WERI-Rb-1 (cell line): ENCODE measurements at places on chromosomes 4 and X.

DNA sequence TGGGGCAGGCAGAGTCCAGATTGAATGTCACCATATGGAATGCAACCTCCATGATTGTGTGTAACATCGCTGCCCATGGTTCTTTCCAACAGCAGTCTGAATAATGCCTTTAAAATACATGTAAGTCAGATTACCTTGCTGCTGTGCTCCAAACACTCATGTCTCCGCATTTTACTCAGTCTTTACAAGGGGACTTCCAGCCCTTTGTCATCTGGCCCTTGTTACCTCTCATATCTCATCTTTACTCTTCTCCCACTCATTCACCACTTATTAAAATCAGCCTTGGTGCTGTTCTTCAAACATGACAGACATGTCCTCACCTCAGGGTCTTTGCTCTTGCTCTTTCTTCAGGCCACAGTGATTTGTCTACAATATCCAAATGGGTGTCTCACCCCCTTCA lies 200.4 kb upstream of the GYPA start:
- DNase-seq = no peak

DNA sequence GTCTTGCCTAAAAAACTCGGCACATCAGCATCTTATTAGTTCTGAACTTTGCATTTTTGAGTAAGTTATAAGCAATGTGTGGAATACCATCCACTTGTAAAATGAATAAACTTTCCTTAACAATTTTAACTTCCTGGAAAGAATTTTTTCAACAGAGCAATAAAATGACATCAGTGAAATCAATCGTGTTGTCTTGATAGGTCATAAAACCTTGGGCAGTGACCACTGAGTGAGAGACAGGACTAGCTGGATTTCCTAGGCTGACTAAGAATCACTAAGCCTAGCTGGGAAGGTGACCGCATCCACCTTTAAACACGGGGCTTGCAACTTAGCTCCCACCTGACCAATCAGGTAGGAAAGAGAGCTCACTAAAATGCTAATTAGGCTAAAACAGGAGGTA lies 403.0 kb upstream of the CNKSR2 start:
- DNase-seq = no peak

DNA sequence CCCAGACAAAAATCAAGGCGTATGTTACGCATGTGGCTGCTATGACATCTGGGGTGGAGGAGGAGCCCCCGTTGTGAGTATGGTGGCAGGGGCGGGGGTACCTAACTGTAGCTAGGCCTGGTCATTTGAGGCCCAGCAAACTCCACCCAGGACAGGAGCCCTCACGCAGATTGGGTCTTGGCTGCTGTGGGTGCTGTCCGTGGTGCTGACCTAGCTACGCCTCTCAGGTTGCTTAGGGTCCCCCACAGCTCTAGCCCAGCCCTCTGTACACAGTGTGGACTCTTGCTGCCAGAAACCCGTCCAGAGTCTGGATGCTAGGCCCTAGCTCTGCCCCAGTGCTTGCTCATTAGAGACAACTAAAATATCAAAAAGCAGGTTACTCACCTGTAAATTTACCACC lies 146.7 kb upstream of the PSAPL1 start:
- DNase-seq = no peak

DNA sequence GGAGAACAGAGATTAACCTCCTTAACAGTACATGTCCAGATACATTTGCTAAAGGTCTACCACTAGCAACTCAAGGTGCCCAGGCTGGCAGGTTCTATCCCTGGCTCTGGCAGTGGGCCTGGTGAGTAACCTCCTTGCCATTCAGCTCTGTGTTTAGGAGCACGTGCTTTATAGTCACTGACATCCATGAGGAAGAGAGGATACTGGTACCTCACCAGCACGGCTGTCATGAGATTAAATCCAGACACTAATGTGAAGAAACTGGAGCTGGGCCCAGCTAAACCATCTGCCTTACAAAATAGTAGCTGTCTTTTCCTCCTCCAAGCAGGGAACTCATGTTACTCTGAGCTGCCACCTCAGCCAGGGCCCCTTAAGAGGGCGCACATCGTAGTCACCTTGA lies 45.3 kb downstream of the GPRASP3 start:
- no peak for DNase-seq

GRCh38 chr4:77074981-77075855 lies 571 bp downstream of the CCNI start:
- peak; percentile 64 for DNase-seq

DNA sequence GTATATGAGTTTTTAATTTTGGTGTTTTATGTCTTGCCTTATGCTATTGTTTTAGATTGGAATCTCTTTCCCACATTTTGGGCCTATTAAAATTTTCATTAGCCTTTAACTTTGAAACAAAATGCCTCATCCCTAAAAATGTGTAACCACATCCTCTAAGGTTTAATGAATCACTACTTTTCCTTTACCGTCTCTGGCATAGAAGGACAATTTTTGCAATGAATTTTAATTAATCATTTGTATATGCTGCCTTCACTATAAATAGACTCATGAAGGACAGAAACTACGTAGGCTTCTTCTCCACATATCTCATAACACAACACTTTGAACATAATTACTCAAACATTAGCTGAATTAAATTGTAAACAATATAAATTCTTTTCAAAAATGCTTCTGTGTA lies 421.5 kb downstream of the NLGN4X start:
- DNase-seq = no peak

- no peak for DNase-seq
Measured at GRCh38 chr4:166657261-166657660, 577.0 kb downstream of the SPOCK3 start.

- no peak for DNase-seq
Measured at GRCh38 chr4:38949411-38950051, 81.9 kb downstream of the FAM114A1 start.

- DNase-seq = no peak
Measured at GRCh38 chrX:15391850-15392249, 7.6 kb upstream of the VEGFD start.

DNA sequence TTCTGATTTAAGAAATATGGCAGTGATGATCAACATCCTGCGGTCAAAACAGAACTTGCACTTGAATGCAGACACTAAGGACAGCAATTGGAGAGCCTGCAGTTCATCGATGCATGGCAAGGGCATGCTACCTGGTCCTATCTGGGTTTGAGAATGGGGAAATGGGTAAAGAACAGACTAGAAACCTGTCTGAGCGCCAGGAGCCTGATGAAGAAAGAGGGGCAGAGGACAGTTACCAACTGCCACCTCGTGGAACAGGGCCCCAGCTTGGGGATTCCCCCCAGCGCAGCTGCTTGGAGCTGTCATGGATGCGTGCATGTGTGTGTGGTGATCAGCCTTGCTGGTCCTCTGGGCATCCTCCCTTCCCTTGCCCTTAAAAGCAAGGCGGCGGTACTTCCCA lies 30.2 kb upstream of the NKRF start:
- DNase-seq = no peak

GRCh38 chr4:74097631-74098426 lies 1.2 kb downstream of the CXCL2 start:
- DNase-seq = no peak

DNA sequence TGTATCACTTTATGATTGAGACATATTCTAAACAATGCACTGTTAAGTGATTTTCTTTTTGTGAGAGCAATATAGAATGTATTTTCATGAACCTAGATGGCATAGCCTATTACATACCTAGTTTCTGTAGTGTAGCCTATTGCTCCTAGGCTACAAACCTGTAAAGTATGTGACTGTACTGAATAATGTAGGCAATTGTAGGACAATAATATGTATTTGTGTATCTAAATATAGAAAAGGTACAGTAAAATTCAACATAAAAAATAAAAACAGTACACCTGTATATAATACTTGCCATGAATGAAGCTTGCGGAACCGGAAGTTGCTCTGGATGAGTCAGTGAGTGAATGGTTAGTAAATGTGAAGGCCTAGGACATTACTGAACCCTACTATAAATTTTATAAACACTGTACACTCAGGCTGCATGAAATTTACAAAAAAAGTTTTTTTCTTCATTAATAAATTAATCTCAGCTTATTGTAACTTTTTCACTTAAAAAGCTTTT lies 106.7 kb downstream of the VSIG4 start:
- no peak for DNase-seq

DNA sequence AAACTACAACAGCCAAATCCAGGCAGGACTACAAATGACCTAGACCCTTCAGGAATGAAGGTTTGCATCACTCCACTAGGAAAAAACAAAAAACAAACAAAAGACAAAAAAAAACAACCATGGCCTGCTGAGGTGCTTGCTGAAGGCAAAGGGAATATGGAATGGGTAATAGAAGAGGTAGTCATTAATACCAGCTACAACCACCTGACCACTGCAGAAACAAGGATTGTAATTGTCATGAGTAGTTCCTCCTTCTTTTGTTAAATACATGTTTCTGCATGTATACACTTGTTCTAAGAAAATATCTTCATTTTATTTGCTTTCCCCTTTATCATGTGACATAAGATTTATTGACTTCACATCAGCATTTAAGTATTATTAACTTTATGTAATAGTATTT lies 409.8 kb upstream of the GRID2 start:
- no peak for DNase-seq

DNA sequence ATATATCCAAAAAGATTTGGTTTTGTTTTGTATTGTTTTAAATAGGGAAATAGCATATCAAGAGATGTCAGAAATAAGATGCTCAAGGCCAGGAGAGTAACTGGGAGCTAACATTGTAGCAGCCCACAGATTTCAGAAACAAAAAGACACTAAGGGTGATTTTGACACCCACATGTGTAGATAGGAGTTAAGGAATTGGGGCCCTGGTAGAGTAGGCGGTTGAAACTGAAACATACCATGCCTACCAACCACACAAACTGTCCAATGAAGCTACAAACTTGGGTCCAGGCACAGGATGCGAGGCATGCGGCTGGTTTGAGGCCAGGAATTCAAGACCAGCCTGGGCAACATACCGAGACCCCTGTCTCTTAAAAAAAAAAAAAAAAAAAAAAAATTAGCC lies 6.3 kb upstream of the HSPA4L start:
- DNase-seq = no peak

DNA sequence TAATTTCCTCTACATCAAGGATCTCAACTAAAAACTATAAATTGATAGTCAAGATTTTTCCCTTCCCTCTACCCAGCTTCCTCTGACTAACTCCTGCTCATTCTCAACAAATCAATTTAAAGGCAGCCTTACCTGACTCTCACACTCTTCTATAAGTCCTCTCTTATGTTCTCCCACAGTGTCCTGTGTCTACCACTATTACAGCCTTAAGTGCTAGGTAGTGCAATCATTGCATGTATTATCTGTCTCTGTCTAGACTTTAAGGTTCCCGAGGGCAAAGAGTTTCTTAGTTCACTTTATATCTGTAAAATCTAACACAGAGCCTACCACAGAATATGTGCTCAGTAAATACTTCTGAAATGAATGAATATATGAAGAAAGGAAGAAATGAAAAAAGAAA lies 123.7 kb downstream of the BTC start:
- DNase-seq = no peak

DNA sequence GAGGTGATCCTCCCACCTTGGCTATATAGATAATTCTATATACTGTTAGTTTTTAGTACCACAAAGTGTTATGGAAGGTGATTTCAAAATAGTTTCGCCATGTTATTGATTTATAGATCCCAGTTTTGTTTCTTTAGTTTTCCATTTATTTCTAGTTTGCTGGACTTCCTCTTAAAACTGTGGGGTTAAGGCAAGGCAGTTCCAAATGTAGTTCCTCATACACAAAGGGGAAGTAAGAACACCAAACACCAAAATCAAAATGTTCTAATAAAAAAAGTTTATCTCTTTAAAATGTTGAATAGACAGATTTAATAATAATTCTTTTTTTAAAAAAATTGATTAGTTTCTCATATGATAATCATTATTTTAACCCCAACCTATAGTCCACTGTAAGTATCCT lies 6.8 kb upstream of the CISD2 start:
- no peak for DNase-seq

DNA sequence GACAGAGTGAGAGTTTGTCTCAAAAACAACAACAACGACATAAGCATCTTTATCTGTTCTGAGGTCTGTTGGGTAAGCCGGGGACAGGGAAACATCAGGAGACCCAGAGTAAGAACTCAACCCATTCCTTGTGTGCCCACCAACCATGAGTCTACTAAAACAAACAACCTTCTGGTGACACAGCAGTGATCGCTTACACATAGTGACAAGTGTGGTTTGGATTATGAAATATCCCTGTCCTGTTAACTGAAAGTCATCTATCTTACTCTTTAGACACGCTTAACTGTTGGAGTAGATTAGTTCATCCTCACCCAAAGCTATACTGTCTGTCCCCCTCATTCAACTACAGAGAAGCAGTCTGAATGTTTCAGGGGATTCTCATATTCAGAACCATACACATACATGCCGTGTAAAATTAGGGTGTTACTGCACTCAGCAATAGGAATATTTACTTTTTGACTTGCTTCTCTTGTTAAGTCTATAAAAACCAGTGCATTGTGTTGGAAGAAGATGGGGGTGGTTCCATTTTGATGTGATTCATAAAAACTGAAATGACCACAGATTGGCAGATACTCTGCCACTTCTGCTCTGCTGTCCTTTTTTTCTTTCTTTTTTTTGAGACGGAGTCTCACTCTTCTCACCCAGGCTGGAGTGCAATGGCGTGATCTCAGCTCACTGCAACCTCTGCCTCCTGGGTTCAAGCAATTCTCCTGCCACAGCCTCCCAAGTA lies 27.4 kb downstream of the PHKA2 start:
- no peak for DNase-seq

DNA sequence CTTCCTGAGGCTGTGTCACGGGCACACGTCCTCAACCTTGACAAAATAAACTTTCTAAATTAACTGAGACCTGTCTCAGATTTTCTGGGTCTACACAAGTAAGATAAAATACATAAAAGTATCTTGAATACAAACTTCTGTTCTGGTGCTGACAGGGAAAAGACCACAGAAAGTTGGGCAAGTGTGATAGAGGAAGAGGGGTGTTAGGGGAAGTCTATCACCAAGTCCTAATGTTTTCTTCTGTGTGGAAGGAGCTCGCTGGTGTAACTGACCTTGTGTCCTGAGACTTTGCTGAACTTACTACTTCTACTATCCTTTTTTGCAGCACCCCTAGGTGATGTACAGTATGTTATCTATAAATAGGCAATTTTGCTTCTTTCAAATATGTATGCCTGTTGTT lies 97.0 kb upstream of the STIM2 start:
- no peak for DNase-seq

GRCh38 chr4:185718578-185719499 lies 93.2 kb downstream of the SORBS2 start:
- DNase-seq = no peak

GRCh38 chr4:123616951-123617461 lies 220.4 kb downstream of the SPRY1 start:
- DNase-seq = no peak
